CD8-positive, alpha-beta memory T cell (primary cell): ENCODE measurements at places on chromosomes 3 and 15. TPM values are rescaled to one million over a fixed set of nuclear protein-coding genes. Genes with fewer than 3 reads are reported as not detected.
A peak's percentile ranks its signal among the peaks of the same experiment; 100 is the strongest.

The DNAH1 gene
- 1.0 TPM for polyA plus RNA-seq

The ABHD2 gene
- 22.9 TPM for polyA plus RNA-seq

The CFAP161 gene
- polyA plus RNA-seq: not detected

The C3orf70 gene
- polyA plus RNA-seq: not detected

- DNase-seq: no peak
These were observed 121.6 kb downstream of the OPA1 start for GRCh38 chr3:193714523-193715137.

GRCh38 chr3:186110975-186111974 lies 2.4 kb upstream of the ETV5 start:
- no peak for DNase-seq

- no peak for DNase-seq
These were observed 285.9 kb downstream of the XXYLT1 start for GRCh38 chr3:194985031-194985578.

DNA sequence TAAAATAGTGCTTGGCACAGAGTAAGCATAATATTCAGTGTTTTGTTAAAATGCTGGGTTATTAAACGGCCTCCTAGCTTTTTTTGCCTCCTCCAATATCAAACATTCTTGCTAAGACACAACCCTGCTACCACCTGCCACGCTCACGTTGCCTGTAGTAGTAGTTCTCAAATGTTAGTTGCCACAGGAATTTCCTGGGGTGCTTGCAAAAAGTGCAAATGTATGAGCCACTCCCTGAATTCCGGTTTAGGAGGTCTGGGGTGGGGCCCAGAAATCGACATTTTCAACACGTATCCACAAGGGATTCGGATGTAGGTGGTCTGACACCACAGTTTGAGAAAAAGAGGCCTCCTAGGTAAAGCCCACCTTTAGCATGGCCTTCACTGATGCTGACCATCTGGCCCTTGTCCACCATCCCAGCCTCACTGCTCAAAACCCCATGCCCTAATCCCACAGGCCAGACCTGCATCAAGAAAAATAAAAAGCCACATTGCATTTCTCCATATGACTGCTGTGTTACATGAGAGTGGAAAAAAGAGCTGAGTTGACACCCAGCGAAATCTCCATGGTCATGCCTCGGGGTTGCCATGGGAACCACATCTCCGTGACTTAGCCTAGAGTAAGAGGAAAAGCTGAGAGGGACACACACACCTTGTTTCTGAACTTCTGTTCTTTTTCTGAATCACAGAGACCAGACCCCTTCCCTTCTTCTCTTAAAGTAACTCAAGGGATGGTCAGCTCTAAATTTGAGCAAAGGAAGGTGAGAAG lies 116.4 kb upstream of the HES1 start:
- DNase-seq: no peak

DNA sequence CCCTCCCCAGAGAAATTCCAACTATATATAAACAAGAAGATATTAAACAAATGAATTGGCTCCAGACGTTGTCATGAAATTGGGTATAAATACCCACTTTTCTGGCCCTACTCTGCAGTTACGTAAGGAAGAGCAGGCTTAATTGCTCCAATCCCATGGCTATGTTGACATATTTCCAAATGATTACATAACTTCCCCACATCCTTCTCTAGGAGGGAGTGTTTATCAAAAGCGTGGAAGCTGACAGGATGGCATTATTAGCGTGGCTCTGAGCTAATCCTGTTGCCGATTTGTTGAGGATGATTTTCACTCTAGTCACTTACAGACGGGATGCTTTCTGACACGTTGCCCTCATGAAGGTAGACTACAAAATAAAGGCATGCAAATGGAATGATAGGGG lies 347.5 kb upstream of the TMCO5A start:
- DNase-seq: no peak

- no peak for DNase-seq
These were observed 67.9 kb downstream of the ULK4 start for GRCh38 chr3:41893977-41894376.

- DNase-seq: no peak
These were observed 555.4 kb downstream of the AGBL1 start for GRCh38 chr15:86634992-86635638.

DNA sequence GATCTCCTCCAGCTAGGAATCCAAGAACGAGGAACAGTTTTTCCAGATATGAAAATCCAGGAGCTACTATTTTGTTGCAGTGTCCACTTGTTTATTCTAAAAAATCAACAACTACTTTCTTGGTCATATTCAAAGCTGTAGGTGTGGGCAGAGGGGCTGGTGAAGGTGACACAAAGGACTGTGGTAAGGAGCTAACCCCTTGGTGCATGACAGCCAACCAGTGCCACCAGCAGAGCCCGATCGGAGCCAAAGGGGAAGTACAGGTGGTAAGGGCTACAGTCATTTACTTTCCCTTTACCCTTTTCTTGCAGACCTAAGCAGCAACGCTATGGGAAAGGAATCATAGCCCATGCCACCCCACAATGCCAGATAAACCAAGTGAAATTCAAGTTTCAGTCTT lies 30.7 kb downstream of the PLA1A start:
- no peak for DNase-seq

DNA sequence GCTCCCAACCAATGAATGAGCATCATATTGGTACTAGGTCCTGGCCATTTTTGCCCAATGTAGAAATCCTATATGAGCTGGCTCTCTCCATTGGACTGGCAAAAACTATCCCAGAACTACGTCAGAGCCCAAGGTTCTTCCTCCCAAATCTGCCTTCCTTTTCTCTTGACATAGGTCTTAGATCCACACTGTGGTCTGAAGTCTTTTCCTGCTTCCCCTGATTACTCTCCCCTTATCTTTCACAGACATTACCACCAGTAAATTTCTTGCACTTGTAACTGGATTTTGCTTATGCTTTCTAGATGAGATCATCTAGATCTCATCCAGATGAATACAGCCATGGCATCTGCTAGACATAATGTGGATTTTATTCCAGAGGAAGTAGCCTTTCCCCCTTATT lies 141.2 kb upstream of the GADL1 start:
- no peak for DNase-seq

DNA sequence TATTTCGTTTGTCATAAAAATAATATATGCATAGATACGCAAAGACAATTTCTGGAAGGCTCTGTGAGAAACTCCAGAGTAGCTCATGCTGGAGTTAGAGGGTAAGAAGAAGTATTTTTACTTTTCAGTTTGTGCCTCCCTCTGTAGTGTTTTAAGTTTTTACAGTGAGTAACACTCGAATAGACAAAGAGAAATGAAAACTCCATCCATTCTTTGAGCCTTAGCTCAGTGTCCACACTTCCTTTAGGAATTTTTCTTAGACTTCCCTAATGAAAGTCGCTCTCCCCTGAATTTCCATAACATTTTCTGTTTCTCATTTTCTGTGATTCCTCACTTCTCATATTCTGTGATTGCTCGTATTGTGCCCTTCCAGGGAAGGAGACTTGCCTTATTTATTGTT lies 2.1 kb downstream of the BLOC1S6 start:
- no peak for DNase-seq

DNA sequence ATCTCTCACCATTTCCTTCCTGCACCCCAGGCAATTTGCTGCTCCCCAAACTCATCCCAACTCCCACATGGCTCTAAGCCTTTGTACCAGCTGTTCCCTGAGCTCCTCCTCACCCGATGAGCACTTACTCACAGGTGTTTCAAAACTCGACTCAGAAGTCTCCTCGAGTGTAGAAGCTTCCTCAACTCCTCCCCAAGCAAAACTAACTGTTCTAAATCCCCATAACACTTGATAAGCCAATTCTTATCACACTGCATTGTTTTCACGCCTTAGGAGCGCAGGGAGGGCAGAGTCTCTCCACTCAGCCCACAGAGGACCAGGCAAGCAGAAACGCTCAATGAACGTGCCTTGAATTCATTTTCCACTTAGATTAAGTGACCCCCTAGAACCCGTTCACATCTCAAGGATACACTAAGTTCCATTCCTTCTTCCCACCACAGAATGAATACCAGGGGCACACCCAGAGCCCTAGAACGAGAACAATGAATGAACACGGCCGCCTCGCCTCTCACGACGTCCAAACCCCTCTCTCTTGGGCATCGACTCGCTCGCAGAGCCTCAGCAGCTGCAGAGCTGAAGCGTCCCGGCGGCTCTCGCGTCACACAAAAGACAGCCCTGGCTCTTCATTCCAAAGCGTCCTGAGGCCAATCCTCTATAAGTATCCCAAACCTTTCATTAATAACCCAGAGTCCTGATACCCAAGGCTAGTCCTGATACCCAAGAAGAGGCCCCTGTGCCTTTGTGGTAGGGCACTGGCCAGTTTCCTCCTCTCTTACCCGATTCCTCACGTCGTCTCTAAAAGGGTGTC lies 1.1 kb downstream of the RAF1 start:
- DNase-seq: peak; percentile 53

- DNase-seq: no peak
These were observed 37.6 kb upstream of the DUSP7 start for GRCh38 chr3:52093756-52094545.

DNA sequence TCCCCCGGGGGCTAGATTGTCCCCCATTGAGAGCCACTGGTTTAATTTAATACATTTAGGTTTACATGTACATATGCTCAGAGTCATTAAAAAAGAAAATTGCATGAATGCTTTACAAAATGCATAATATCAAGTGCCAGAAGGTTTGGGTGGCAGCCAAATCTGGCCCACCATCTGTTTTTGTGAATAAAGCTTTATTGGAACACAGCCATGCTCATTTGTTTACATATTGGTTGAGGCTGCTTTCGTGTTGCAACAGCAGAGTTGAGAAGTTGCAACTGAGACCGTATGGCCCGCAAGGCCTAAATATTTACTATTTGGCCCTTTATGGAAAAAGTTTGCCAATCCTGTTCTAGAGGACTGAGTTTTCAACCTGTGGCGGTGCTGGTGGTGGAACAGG lies 32.1 kb upstream of the RGMA start:
- DNase-seq: no peak

DNA sequence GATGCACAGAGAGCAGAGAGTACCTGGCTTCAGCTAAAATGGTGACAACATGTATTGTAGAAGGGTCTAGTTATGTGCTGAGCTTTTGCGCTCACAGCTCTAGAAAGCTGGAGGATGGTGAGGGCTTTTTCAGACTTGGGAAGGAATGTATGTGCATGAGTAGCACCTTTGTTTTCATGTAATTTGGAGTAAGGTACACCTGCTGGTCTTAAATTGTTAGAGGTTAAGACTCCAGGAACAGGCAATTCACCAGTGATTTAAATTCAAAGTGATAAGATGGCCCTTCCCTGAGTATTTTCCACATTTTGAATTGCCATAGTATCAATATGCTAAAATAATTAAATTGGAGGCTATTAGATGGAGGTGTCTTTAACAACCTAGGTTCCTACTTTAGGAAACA lies 436.4 kb upstream of the GOLIM4 start:
- DNase-seq: no peak

- DNase-seq: no peak
These were observed 211.2 kb upstream of the STRIT1 start for GRCh38 chr3:155504682-155505081.

- no peak for DNase-seq
These were observed 236.5 kb downstream of the LRTM1 start for GRCh38 chr3:54691289-54691771.

GRCh38 chr3:196563721-196564225 lies 4.6 kb downstream of the WDR53 start:
- peak; percentile 8 for DNase-seq

DNA sequence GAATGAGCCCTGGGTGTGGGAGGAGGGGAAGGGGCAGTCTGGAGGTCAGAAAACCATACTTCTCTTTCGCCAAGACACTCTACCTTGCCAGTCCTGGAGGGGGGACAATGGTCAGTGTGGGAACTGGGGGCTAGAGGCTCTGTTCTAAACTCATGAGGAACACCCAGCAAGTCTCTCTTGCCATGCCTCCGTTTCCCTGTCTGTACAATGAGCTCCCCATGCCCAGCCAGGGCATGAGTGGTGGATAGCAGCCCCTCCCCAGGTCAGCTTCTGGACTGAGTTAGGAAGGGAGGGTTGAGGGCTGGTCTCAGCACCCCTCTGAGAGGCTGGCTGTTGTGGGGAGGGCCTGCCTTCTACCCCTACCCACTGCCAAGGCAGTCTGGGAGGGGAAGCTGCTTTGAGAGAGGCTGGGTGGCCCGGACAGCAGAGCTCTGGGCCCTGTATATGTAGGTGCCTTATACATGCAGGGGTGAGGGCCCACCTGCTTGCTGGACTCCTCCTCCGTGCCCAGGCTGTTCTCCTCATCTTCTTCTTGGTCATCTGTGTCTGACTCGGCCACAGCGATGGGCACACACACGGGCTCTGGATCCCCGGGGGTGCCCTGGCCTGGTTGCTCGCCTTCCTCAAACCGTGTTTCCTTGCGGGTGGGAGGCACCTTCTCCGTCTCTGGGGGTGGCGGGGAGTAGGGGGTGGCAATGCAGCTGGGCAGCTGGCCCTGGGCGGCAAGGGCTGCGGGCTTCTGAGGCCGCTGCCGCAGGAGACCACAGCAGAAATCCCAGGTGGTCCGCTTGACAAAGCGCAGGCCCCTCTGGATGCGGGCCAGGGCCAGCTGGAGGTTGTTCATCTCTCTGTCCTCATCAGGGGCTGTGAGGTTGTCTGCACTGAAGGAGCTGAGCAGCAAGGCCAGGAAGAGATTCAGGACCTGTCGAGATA lies 68.8 kb downstream of the SCN5A start:
- DNase-seq: no peak

DNA sequence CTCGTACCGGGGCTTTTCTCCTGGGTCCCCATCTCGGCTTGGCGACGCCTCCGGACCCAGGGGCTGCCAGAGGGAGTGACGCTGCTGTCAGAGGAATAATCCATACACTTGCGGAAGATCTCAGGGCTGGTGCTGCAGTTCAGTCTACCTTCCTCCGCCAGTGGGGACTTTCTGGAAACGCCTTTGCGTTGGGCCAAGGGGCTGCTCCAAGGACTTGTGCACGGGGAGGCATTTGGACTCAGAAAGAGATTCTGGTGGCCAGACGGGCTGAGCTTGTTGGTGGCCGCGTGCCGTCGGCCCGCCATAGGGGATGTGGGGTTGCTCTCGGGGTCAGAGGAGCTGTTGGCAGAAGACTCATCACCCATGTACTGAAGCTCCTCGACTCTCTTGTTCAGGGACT lies 21.8 kb downstream of the LARP6 start:
- no peak for DNase-seq

- DNase-seq: no peak
These were observed 187.7 kb downstream of the SATB1 start for GRCh38 chr3:18237251-18238005.

DNA sequence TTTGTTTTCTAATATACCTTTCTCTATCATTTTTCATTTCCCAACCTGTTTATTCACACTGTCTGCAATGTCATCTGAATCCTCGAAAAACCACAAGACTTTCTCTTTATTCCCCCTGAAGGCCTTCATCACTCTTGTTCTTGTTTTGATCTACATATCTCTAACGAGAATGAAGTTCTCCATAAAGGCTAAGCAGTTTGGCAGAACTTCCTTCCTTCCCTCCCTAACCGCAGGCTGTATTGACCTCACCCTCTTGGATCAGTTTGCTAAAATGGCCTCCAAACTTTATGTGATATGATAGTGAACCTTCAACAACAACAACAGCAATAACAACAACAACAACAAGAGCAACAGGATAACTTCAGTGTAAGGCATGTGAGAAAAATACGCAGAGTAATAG lies 392.8 kb downstream of the TIGIT start:
- DNase-seq: no peak
